IMR-90 (cell line): ENCODE measurements at places on chromosomes 2 and 18. TPM values are rescaled to one million over a fixed set of nuclear protein-coding genes. Genes with fewer than 3 reads are reported as not detected.

TNFAIP6 gene
- polyA plus RNA-seq, result 1.3 and 1.8 TPM in 2 replicates

CNRIP1 gene
- 32.6 and 32.7 TPM in 2 replicates for polyA plus RNA-seq

ERICH2 gene
- not detected in 2 replicates for polyA plus RNA-seq

MARCHF4 gene
- 12.0 and 12.9 TPM in 2 replicates for polyA plus RNA-seq

AKAIN1 gene
- not detected in 2 replicates for polyA plus RNA-seq

CRYBA2 gene
- not detected in 2 replicates for polyA plus RNA-seq

KYNU gene
- polyA plus RNA-seq, result 0.53 and 0.75 TPM in 2 replicates

CAVIN2 gene
- 7.7 and 8.3 TPM in 2 replicates for polyA plus RNA-seq

RIT2 gene
- polyA plus RNA-seq, result not detected in 2 replicates

TXNDC2 gene
- polyA plus RNA-seq, result 0.16 TPM in 1 of 2 replicates, not detected in the other

NTSR2 gene
- polyA plus RNA-seq, result not detected in 2 replicates

ATP5F1A gene
- 515 and 543 TPM in 2 replicates for polyA plus RNA-seq

CYS1 gene
- 0.12 and 0.17 TPM in 2 replicates for polyA plus RNA-seq

ADD2 gene
- polyA plus RNA-seq, result not detected in 2 replicates

DLX1 gene
- 2.1 and 2.2 TPM in 2 replicates for polyA plus RNA-seq

IL1F10 gene
- polyA plus RNA-seq, result not detected in 2 replicates

SNRNP200 gene
- 108 TPM in 2 replicates for polyA plus RNA-seq

NEB gene
- not detected in 2 replicates for polyA plus RNA-seq

VAPA gene
- 164 and 199 TPM in 2 replicates for polyA plus RNA-seq

PJVK gene
- 1.9 and 2.4 TPM in 2 replicates for polyA plus RNA-seq

ERFE gene
- 3.5 and 3.8 TPM in 2 replicates for polyA plus RNA-seq

FAM124B gene
- polyA plus RNA-seq, result not detected in 2 replicates

KLHL30 gene
- polyA plus RNA-seq, result 0.03 TPM in 2 replicates

POTEF gene
- polyA plus RNA-seq, result not detected in 2 replicates

SRD5A2 gene
- polyA plus RNA-seq, result not detected in 2 replicates

FBXO48 gene
- 0.37 and 0.43 TPM in 2 replicates for polyA plus RNA-seq

BOLL gene
- not detected in 2 replicates for polyA plus RNA-seq

DSG4 gene
- not detected in 2 replicates for polyA plus RNA-seq

ASB18 gene
- polyA plus RNA-seq, result not detected in 2 replicates

HOXD1 gene
- not detected in 2 replicates for polyA plus RNA-seq

SPHKAP gene
- not detected in 2 replicates for polyA plus RNA-seq

CNDP1 gene
- not detected in 2 replicates for polyA plus RNA-seq

CD28 gene
- polyA plus RNA-seq, result not detected in 2 replicates

SATB2 gene
- polyA plus RNA-seq, result 6.2 and 7.4 TPM in 2 replicates

PLCD4 gene
- 1.5 and 1.9 TPM in 2 replicates for polyA plus RNA-seq

DSC3 gene
- polyA plus RNA-seq, result 0.01 and 0.09 TPM in 2 replicates

RETREG2 gene
- 45.1 and 45.2 TPM in 2 replicates for polyA plus RNA-seq

MPP4 gene
- 8.5 and 11.8 TPM in 2 replicates for polyA plus RNA-seq

CROCC2 gene
- not detected in 2 replicates for polyA plus RNA-seq

ITGB6 gene
- not detected in 2 replicates for polyA plus RNA-seq

CTLA4 gene
- not detected in 2 replicates for polyA plus RNA-seq

DCDC2C gene
- polyA plus RNA-seq, result not detected in 2 replicates

NCKAP5 gene
- polyA plus RNA-seq, result 2.3 and 2.7 TPM in 2 replicates
